ENCODE measurements at places on chromosomes 1 and 21.
A peak's percentile ranks its signal among the peaks of the same experiment; 100 is the strongest.

DNA sequence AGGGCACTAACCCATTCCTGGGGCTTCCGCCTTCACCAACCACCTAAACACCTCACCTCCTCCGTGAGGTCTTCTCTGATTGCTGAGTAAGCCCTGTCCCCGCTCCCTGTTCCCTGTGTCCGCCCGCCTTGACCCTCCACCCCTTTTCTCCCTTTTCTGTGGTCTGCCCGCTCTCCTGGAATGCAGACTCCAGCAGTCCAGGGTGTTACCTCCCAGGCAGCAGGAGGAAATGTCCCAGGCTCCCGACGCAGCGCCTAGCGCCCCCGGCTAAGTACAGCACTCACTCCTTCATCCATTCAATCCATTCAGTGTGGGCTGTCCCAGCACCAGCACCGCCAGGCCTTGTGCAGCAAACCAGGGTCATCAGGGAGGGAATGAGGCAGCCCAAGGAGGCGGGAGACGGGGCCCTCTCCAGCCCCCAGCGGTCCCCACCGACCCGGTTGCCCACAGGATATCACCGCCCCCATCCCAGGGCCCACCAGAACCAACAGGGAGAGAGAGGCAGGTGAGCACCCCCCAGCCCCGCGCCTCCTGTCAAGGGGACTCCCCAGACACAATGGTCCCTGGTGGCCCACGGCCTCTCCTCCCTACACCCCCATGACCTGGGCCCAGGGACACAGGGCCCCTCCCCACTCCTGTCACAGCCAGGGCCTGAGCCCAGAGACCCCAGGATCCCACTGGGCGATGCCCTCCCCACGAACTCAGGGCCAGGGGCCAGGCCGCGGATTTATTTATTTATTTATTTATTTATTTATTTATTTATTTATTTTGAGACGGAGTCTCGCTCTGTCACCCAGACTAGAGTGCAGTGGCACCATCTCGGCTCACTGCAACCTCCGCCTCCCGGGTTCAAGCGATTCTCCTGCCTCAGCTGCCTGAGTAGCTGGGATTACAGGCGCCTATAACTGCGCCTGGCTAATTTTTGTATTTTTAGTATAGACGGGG lies 10.2 kb downstream of the TNFRSF14 start:
- no peak for DNase-seq

GRCh38 chr1:189121941-189122340 lies 1355.7 kb downstream of the BRINP3 start:
- no peak for DNase-seq

DNA sequence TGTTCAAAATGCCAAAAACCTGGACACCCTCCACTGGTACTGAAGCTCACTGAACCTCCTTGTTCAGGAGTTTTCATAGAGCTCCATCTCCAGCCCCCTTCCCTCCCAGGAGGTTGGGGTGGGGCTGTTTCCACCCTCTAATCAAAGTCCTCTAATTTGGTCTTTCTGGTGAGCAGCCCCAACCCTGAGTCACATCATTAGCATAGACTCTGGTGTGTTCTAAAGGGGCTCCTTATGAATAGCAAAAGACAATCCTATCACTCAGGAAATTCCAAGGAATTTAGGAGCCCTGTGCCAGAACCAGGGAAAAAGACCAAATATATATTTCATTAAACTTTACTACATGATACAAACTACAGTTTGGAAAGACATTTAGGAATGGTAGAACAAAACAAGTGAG lies 13.2 kb upstream of the UBE4B start:
- no peak for DNase-seq

- DNase-seq: no peak
Measured at GRCh38 chr1:25178917-25179561, 53.3 kb downstream of the SYF2 start.

GRCh38 chr1:19799230-19800075 lies at the start of gene TMCO4:
Gene TMCO4 (minus strand): TSS chr1:19799916. CDS start chr1:19780758, 19,158 bp downstream.
- peak; percentile 29 for DNase-seq

- DNase-seq: no peak
Measured at GRCh38 chr1:224846119-224846907, 83.2 kb upstream of the DNAH14 start.

DNA sequence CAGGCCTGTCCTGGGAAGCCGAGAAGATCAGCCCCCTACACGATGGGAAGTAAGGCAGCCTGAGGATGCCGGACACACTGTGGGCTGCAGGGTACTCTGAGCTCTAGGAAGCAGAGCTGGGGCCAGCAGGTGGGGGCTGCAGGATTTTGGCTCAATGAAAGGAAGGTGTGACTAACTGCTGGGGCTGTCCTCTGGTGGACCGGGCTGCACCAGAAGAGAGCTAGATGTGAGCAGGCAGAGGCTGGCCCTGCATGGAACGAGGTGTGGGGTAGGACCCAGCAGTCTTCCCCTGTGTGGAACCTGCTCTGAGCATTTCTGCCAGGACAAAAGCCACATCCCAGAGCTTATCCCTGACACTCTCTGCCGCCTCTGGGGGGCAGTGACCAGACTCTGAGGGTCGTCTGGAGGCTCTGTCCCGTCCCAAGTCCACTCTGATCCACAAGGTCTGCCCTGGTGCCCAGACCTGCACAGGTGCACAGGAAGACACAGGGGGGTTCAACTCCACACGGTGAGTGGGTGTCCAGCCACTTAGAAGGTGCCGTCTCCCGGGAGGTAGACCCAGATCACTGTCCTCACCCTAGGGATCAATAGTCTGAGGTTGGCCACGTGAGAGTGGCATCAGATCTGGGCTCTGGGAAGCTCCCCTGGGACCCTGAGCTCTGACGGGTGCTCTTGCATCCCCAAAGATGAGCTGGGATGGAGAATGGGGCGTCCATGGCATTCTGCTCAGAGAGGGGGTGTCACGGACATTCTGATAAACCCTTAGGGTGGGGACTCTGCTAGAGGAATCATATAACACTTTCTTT lies 187.6 kb upstream of the VAMP3 start:
- no peak for DNase-seq

DNA sequence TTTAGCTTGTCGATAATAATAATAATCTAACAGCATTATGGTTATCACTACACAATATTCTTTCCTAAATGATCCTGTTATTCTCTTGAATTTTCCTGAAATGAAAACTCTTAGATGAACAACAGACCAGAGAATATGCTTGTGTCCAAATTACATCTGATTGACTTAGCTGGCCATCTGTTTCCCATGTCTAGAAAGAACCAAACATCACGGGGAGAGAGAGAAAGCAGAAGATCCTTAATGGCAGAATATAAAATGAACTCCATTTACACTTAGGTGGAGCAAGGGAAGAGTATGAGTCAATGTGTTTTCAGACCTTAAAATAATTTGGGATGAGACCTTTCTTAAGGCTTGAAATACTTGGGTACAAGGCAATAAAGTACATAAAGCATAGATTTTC lies 162.2 kb downstream of the DSCAM start:
- DNase-seq: no peak

- DNase-seq: no peak
Measured at GRCh38 chr1:209772126-209772525, 12.2 kb downstream of the C1orf74 start.

DNA sequence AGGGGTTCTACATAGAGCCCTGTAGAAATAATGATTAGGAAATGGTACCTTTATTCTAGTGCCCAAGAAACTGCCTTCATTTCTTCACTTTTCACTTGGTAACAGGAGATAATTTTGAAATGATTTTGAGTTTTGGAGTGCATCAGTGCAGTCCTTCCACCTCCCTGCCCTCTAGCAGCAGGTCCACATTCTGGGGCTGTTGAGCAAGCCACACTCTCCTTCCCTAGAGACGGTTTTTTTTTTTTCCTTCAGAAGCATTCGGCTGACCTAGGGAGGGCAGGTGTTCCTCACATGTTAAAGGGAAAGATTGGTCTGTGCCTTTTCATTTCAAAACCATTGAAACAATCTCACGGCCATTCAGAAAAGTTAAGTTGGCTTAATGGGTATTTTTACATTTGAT lies 39.8 kb downstream of the SLC37A1 start:
- no peak for DNase-seq

GRCh38 chr21:45636951-45637646 lies 6.4 kb upstream of the PCBP3 start:
- no peak for DNase-seq

DNA sequence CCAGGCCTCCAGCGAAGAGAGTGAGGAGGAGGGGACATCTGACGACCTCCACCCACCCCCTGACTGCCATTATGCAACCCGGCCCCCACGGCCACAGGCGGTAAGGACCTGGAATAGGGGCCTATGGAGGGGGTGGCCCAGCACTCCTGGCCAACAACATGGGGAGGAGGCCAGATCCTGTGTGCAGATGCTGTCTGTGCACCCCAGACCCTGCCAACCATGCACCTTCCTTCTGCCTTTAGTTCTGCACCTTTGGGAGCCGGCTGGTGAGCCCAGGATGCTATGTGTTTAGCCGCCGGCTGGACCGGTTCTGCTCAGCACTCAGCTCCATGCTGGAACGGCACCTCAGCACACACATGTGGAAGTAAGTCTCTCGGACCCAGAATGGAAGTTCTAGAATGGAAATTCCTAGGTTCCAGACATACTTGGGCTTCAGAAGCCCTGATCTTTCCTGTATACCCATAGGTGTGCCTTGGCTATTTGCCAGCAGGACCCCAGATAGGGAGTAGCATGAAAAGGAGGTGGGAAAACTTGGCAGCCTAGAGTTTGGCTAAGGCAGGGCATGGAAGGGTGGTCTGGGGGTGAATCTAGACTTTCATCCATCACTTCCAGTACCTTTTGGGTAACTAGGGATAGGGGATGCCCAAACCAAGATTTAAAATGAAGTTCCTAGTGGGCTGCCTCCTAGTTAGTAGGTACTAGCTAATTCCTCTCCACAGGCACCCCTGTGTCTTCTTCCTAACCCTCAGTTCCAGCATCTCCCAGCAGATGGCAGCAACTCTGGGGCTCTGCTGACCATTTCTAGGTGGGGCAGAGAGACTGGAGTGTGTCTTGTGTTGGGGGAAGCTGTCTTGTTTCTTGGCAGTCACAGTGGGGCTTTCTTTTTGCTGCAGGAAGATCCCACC lies 3.6 kb upstream of the CYB561D1 start:
- DNase-seq: peak; percentile 76

DNA sequence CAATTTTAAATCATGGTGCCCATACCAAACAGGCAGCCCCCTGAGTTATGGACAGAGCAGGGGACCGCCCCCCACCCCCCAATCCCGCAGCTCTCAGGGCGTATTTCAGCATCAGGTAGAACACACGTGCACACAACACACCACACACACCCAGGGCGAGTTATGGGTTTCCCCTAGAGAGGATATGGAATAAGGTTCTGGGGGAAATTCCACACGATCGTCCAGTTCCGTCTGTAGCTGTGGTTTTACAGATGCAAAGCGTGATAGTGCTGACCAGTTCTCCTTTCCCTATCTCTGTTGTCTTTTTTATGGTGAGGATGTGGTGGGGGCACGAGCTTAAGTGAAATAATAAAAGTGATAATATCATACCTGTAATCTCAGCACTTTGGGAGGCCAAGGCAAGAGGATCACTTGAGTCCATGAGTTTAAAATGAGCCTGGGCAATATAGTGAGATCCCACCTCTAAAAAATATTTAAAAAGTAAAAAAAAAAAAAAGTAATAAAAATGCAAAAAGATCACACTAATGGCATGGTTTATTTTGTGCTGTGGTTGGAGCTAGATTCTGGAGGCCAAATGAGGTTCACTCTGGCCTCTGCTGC lies 25.1 kb downstream of the C2CD2 start:
- DNase-seq: no peak

- no peak for DNase-seq
Measured at GRCh38 chr21:22019766-22020165, 1021.6 kb downstream of the NCAM2 start.

DNA sequence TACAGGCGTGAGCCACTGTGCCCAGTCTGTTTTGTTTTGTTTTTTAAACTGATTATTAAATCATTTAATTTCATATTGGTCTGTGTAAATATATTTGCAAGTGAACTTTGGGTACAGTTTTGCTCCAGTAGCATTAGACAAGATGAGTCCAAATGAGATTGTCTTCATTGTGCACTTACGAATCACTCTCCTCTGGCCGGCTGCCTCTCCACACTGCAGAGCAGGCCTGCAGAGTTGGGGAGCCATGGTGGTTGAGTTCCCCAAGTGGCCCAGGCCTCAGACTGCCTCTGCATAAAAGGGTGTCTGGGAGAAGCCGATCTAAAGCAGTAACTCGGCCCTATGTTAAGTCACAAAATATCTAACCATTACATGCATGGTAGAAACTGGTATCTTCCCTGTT lies 74.8 kb downstream of the ATP5PO start:
- DNase-seq: no peak

DNA sequence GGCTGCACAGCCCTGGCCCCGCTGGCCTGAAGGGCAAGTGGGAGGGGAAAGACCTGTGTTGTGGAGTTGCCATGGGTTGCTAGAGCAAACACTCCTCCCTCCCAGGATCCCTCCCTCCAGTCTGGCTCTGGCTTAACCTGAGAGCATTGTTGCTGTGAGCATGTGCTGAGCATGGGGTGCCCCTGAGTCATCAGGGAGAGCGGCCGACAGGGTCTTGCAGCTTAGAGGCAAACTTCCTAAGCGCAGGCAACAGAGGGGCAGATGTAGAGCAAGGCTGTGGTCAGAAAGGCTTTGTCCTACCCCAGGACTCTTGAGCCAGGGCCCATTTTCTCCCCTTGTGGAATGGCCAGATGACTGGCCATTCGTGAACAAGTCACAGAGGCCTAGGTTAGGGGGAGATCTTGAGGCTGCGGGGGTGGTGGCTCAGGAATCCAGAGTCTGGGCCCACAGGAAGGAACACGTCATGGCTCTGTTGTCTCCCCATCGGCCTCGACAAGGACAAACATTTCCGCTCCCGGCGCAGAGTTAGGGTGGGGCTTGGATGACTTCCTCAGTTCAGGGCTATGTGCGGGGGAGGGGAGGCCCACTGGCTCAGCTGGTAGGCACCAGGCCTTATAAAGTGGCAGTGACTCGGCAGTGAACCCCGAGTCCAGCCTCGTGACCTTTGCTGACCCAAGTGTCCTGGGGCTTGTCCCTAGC lies 362 bp upstream of the DYNLT4 start:
- DNase-seq: peak; percentile 87

DNA sequence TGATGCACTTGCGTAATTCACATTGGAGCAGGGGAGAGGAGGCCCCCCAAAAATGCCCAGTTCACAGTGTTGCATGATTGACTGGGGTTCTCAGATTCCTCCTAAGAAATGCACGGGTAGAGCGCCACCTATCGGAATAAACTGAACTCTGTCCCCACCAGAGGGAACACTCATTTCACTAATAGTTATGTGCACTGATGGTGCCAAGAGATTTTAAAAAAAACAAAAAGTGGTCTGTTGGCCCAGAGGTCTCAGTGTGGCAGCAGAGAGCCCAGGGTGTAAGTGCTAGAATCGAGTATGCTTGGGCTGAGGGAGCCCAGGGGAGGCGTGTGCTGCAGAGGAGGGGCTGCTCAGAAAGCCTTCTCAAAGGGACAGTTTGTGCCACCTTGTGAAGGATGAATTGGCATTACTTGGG lies 6.9 kb downstream of the PINK1 start:
- peak; percentile 47 for DNase-seq

GRCh38 chr1:14110040-14110439 lies 410.1 kb downstream of the PRDM2 start:
- no peak for DNase-seq

- no peak for DNase-seq
Measured at GRCh38 chr1:164622068-164622845, 63.3 kb downstream of the PBX1 start.

DNA sequence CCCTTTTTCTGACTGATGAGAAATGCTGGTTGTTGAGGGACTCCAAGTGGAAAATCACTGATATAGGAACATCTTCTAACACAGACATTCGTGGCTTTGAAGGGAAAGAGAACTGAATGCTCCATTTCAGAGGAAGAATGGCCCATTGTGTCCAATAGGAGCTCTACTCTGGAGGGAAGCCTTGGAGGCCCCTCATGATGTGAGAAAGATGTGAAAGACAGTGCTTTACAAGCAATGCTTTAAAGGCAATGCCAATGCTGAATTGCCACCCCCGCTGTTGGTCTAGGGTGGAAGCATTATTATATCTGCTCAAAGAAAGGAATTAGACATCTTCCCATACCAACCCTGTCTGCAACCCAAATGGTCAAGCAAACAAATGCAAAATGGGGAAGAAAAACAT lies 13.7 kb downstream of the NMNAT2 start:
- DNase-seq: no peak

All from activated CD4-positive, alpha-beta T cell treated with anti-CD3 and anti-CD28 coated beads, Interleukin-2, amount 50 U/mL, for 4 hours (primary cell).